ENCODE measurements at places on chromosomes 2 and 18.

DNA sequence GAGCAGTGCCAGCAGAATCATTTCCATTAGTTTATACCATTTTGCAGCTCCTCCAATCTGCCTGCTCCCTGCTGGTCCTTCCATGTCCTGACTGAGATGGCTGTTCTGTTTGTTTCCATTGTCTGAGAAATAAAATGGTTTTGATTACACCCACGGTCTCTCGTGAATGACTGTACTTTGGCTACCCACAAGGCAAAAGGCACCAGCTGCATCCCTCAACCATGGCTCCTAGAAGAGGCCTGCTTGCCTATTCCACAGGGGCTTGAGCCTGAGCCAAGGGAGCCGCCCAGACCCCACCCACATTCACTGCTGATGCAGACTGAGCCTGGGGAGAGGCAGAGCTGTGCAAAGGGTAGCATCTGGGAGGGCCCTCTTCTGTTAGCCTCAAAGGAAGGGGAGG, 31.2 kb downstream of the MARCHF4 start:
- DNase-seq, result no peak

GRCh38 chr2:85988914-85989270, 100.1 kb upstream of the ST3GAL5 start:
- no peak for DNase-seq

GRCh38 chr2:227503433-227504406, 31.8 kb downstream of the AGFG1 start:
- no peak for DNase-seq

DNA sequence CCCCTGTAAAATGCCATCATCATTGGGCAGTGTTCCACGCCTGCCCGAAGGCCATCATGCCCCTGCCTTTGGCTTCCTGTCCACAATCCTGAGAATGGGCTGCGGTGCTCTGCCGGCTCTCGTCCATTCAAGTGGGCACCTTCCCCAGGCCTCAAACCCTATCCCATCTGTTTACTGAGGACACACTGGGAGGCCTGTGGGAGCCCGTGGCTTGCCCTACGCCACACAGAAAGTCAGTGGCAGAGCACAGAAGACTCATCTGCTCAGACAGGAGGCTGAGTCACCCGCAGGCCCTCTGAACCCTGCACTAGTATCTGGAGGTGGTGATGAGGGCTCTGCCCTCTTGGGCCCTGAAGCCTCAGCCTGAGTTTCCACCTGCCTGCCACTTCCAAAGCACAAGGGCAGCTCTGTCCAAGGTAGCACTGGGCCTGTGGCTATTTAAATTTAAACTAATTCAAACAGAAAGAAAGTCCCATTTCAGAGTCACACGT, 19.1 kb upstream of the ANKRD53 start:
- DNase-seq, result no peak

DNA sequence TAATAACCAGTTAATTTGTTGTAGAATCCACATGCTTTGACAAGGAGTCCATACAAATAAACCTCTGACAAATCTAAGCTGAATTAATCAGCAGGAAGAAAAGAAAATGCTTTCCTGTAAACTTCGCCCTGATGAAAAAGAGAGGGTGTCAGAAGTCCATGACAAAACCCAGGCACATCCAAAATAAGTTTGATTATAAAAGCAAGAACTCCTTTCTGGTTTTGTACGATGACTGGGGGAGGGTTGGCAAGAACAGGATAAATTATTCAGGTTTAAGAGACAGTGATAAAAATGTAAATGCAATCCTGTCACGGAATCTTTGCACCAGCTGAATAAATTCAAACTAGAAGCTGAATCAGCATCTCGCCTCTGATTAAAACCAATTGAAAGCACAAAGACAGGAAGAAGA, 469.2 kb upstream of the TNP1 start:
- no peak for DNase-seq

DNA sequence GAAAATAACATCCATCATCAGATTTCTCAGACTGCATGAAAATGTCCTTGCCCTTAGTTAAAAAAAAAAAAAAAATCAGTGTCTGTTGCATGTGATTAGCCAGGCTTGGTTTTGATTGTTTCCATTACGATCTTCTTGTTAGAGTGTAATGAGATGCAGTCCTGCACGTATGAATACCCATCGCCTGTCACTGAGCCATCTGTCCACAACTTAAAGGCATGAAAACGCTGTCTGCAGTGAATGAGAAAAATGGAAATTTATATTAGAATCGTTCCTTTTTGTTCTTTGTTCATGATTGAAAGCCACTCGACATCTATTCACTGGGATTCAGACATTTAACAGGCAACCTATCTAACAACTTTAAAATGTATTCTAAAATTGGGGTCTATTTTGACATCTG, 521.7 kb upstream of the SPHKAP start:
- no peak for DNase-seq

- no peak for DNase-seq
Measured at GRCh38 chr2:42693013-42693615, 70.8 kb downstream of the OXER1 start.

DNA sequence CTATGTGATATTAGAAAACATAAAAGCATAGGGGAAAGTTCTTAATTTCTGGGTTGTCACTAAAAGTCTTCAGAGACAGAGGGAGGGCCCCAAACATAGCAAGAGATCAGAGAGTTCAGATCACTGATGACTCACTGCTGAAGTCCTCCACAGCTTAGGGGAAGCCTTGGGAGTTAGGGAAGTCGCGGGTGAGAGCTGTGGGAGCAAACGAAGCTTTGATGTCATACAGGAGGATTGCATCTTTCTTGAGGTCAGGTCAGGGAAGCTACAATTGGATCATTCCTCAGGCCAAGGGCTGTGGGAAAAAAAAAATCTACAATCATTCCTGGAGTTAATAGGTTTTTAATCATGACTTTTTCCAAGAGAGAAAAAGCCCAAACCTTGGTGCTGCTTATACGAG, 96.2 kb downstream of the COPS8 start:
- no peak for DNase-seq

DNA sequence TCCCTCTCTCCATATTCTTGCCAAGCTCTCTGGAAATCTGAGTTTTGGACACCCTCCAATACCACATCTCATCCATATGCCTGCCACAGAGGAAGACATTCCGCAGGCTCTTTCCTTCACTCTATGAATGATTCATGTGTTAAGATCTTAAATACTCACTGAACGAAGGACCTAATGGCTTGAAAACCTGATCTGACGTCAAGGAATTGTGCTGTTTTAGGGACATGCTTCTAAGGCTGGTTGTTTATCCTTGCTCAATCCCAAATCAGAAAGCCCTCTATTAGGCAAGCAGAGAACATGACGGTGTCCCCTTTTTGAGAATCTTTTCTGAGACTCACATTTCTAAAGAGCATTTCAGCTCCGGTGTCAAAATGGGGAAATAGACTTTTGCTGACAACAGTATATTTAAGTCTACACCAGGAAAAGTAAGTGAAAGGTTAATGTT, 83.7 kb upstream of the GALNT5 start:
- no peak for DNase-seq

DNA sequence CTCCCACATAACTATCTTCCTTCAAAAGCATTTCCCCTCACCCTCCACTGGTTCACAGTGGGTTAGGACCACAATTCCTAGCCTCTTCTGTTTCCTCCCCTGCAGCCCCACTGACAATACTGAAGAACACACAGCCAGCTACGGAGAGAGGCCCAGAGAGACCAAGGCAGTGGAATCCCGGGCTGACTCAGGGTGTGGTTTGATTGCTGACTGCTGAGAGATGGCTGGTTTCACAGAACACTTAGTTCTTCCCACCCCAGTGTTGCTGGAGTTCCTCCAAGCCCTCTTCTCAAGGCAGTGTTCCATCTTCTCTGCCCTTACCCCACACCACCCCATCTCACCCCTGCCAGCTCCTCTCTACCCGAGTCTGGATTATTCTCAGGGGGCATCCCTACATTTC, 43.3 kb upstream of the ZFP36L2 start:
- DNase-seq, result no peak

DNA sequence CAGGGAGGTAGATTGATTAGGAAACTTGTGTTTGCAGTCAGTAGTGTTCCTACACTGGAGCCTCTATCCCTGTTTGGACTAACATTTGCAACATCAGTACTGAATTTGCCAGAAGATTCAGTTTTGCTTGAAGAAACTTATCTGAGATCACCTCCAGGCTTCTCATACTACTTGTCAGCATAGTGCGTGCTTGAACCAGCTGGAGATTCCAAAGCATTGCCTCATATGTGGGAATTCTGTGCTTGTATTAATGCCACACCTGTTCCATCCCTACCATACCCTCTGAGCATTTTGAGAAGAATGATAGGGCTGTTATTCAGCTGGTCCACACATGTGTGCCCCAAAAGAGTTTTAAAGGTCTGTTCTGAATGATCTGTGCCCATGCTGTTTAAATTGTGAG, 148.7 kb downstream of the RAPGEF4 start:
- no peak for DNase-seq

GRCh38 chr2:231362555-231363184, 32.8 kb upstream of the B3GNT7 start:
- DNase-seq, result no peak

DNA sequence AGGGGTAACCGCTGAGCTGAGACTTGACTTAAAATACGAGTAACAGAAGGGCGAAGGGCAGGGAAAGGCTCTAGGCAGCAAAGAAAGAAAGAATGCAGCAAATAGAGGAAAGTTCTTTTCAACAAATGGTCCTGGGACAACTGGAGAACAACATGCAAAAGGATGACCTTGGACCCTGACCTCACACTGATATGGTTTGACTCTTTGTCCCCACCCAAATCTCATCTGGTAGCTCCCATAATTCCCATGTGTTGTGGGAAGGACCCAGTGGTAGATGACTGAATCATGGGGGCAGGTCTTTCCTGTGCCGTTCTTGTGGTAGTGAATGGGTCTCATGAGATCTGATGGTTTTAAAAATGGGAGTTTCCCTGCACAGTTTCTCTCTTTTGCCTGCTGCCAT, 33.9 kb downstream of the ST3GAL5 start:
- DNase-seq, result no peak

DNA sequence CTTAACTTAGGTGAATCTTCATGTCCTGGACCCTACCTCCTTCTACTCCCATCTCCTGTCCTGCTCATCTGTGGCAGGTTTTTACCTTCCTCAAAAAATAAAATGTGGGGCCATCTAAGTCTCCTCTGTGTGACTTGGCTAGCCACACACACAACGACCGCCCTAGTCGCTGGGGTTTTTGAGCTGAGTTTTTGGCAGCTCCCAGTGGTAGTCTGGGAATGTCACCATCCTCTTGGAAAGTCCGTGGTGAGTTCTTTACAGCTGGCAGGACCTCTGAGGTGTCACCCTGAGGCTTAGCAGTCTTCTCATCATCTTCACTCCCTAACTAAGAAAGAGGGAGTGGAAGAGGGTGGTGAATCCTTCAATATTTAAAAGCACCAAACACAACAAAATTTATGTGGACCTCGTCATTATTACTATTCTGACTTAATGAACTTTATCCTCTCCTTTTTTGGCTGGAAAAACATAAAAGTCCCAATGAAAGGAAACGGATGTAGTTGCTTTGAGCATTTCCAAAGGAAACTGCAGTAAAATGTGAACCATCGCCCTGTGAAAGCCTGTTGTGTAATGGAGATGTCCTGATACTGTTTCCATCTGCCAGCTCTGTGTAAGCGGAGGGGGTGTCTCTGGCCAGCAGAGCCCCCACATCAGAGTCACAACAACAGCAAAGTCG, 78.6 kb downstream of the VAPA start:
- no peak for DNase-seq

Measured in effector CD8-positive, alpha-beta T cell (primary cell).